Activated CD8-positive, alpha-beta T cell treated with anti-CD3 and anti-CD28 coated beads for 36 hours (primary cell): ENCODE measurements at places on chromosomes 6 and 20.

DNA sequence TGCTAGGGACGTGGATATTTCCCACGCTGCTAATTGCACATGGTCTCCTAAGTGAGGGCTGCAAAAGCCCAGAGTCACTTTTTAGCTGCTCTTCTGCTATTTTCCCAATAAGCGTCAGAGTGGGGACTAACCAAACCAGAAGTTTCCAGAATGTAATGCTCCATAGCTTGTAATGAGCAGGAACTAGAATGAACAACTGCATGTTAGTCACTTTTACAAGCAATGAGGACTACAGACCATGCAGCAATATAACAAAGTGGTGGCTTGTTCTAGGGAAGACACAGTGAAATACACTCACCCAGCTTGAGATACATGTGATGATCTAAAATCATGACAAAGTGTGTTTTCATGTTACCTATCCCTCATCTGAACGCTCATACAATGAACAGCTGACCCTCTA is 314.1 kb upstream of the SGK1 start:
- no peak overlapping the region for H3K4me3 ChIP-seq
- H3K27ac ChIP-seq = no peak overlapping the region
- no peaks in the 10 kb centered on the region for H3K36me3 ChIP-seq
- H3K4me1 ChIP-seq = peaks cover 16% of the 10 kb centered on the region
- H3K27me3 ChIP-seq = no peaks in the 10 kb centered on the region
- no peak for DNase-seq

DNA sequence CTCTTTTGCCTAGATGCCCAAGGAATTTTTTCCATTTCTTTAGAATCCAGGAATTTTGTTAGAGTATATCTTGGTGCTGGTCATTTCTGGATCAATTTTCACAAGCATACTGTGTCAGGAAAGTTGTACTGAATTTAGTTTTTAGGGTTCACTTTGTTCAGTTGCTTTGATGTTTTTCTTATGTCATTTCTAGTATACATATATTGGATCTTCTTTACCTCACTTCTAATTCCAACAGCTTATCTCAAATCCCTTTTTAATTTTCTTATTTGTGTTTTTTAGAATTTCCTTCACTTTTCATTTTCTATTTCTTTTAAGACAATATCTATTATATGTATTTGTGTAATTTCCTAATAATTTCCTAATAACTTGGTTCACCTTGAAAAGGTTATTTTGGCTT is 281.0 kb upstream of the AGPAT4 start:
- no peaks in the 10 kb centered on the region for H3K4me1 ChIP-seq
- no peaks in the 10 kb centered on the region for H3K27me3 ChIP-seq
- no peaks in the 10 kb centered on the region for H3K36me3 ChIP-seq
- no peak for DNase-seq
- no peak overlapping the region for H3K4me3 ChIP-seq

GRCh38 chr20:48186447-48186846 is 401.2 kb upstream of the SULF2 start:
- DNase-seq = no peak
- no peak overlapping the region for H3K4me3 ChIP-seq

- no peaks in the 10 kb centered on the region for H3K4me1 ChIP-seq
- H3K4me3 ChIP-seq = no peak overlapping the region
- H3K27me3 ChIP-seq = no peaks in the 10 kb centered on the region
- DNase-seq = no peak
- no peak overlapping the region for H3K27ac ChIP-seq
These were observed 302.2 kb upstream of the EPHA7 start for GRCh38 chr6:93721386-93722048.

DNA sequence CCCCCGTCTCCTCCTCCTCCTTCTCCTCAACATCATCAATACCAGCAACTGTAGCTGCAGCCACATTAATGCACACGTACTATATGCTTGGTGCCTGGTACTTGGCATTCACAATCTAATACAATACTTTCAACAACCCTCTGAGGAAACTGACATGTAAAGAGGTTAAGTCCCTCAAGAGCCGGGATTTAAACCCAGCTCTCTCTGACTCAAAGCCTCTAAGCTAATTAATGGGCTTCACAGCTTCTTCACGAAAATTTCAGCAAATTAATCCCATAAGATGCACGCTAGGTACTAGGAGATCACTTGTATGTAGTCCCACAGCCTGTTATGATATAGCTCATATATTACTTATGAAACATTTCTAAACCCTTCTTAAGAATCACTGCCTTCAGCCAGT is 73.1 kb upstream of the IPCEF1 start:
- DNase-seq = no peak
- no peaks in the 10 kb centered on the region for H3K4me1 ChIP-seq
- H3K36me3 ChIP-seq = no peaks in the 10 kb centered on the region
- no peak overlapping the region for H3K27ac ChIP-seq
- H3K4me3 ChIP-seq = no peak overlapping the region

GRCh38 chr6:85420551-85420950 is 29.3 kb upstream of the NT5E start:
- H3K4me3 ChIP-seq = no peak overlapping the region
- peaks cover 2% of the 10 kb centered on the region for H3K36me3 ChIP-seq
- peaks cover 36% of the 10 kb centered on the region for H3K4me1 ChIP-seq
- no peaks in the 10 kb centered on the region for H3K27me3 ChIP-seq
- DNase-seq = no peak

GRCh38 chr20:23655491-23656211 is 17.9 kb upstream of the CST3 start:
- H3K27me3 ChIP-seq = peaks cover 3% of the 10 kb centered on the region
- no peak overlapping the region for H3K27ac ChIP-seq
- no peak for DNase-seq
- H3K4me3 ChIP-seq = no peak overlapping the region

- H3K27ac ChIP-seq = no peak overlapping the region
- peak overlapping the region; percentile 53 for H3K4me3 ChIP-seq
- peaks cover 21% of the 10 kb centered on the region for H3K4me1 ChIP-seq
These were observed 9.2 kb upstream of the PRSS16 start for GRCh38 chr6:27238010-27238983.

DNA sequence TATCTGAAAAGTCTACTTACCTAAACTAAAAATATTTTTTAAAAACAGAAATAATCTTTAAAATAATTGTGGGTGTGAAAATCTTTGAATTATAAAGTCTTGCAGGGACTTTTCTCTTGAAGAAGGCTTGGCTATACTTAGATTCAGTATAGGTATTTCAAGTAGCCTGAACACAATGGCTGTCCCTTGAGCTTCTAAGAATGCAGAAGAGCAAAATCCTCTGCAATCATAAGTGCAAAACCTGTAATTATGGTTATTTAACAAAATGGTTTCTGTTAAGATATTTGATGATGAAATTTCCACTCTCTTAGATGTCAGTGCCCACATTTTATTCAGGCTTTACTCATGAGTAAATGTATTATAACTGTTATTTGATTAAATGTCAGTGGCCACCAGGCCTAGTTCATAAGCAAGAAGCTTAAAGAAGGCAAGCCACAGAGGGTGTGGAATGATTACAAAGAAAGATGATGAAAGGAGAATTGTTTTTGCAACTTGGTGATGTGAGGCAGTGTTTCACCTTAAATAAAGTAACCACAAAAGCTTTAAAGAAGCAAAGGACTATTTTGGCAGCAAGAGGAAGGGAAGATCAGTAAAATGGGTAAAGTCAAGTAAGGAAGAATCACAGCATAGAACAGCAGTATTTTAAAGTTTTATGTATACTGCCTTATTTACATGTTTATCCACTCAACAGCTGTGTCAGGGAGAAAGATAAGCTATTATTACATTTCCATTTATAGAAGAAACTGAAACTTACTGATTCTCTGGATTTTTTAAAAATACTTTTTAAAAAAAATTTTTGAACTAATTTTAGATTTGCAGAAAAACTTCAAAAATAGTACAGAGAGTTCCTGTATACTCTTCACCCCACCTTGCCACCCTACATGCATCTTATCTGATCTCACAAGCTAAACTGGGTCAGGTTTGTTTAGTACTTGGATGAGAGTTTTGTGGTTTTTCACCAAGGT is 351.2 kb upstream of the RUNX2 start:
- H3K27me3 ChIP-seq = no peaks in the 10 kb centered on the region
- H3K27ac ChIP-seq = peak overlapping the region; percentile 83
- peaks cover 24% of the 10 kb centered on the region for H3K36me3 ChIP-seq
- H3K4me1 ChIP-seq = peaks cover 49% of the 10 kb centered on the region

GRCh38 chr6:88442737-88443136 is 276.6 kb upstream of the CNR1 start:
- H3K27me3 ChIP-seq = peaks cover 3% of the 10 kb centered on the region
- no peak overlapping the region for H3K27ac ChIP-seq
- no peak for DNase-seq
- H3K4me3 ChIP-seq = no peak overlapping the region

- H3K27ac ChIP-seq = peak overlapping the region; percentile 87
- H3K36me3 ChIP-seq = peaks cover 36% of the 10 kb centered on the region
- no peaks in the 10 kb centered on the region for H3K27me3 ChIP-seq
- DNase-seq = peak; percentile 81
- peak overlapping the region; percentile 45 for H3K4me3 ChIP-seq
These were observed 8.8 kb upstream of the CEP85L start for GRCh38 chr6:118660218-118660569.

GRCh38 chr6:75759207-75759606 is 10.2 kb downstream of the MYO6 start:
- DNase-seq = no peak
- no peak overlapping the region for H3K4me3 ChIP-seq
- no peaks in the 10 kb centered on the region for H3K4me1 ChIP-seq
- H3K27ac ChIP-seq = no peak overlapping the region
- H3K27me3 ChIP-seq = peaks cover 39% of the 10 kb centered on the region

DNA sequence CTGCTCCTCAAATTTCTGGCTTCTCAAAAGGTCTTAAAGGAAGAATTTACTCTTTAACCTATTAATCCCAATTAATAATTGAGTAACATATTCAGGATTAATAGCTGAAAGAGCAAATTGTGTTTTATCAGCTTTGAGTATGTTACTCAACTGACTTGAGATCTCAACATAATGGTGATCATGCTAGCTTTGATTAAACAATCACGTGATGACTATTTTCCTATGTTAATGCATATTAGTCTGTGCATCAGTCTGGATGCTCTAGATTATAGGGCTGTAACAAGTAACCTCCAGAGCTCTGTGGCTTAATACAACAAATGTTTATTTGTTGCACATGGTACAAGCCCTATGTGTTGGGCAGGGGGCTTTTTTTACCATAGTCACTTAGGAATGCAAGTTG is 313.4 kb upstream of the BTBD3 start:
- no peak overlapping the region for H3K4me3 ChIP-seq
- H3K27me3 ChIP-seq = no peaks in the 10 kb centered on the region
- H3K4me1 ChIP-seq = no peaks in the 10 kb centered on the region
- H3K36me3 ChIP-seq = no peaks in the 10 kb centered on the region
- H3K27ac ChIP-seq = no peak overlapping the region

GRCh38 chr20:17569616-17570346 is at the start of gene DSTN:
Gene DSTN (plus strand): TSS chr20:17570075. CDS start chr20:17570209, 134 bp downstream.
- H3K4me3 ChIP-seq = peak within 1 kb of the TSS; percentile 83
- H3K27ac ChIP-seq = peak within 1 kb of the TSS; percentile 81
- H3K27me3 ChIP-seq = peaks cover 2% of the 10 kb centered on the region
- DNase-seq = peak; percentile 87
- no peaks in the 10 kb centered on the region for H3K36me3 ChIP-seq

DNA sequence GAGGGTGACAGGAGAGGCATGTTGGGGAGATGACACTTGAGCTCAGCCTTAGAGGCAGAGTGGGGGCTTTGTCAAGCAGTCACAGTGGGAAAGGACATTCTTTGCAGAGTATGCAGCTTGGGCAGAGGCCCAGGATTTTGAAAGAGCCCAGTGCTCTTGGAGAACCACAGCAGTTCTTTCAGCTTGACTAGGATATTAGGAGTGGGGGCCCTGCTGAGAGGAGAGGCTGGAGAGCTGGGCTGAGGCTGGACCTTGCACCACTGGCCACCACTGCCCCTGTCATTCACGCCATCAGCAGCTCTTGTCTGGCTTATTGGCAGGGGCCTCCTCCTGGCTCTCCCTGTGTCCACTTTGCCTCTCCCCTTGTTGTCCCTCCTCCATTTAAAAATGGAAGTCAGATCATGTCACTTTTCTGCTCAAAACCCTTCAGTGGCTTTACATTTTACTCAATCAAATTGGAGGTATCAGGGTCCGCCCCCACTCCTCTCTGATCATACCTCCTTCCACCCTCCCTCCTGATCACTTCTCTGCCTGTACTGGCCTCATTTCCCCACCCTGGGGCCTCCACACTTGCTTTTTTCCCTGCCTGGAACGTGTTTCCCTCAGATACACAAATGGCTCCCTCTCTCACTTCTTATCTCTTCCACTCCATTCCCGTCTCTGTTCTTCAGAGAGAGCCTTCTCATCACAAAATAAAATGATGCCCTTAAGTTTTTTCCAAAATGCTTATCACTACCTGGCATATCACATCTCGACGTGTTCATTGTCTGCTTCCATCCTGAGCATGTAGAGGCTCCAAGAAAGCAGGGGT is 10.5 kb downstream of the MANBAL start:
- H3K4me1 ChIP-seq = peaks cover 19% of the 10 kb centered on the region
- no peak overlapping the region for H3K4me3 ChIP-seq
- H3K36me3 ChIP-seq = peaks cover 24% of the 10 kb centered on the region
- DNase-seq = no peak
- H3K27ac ChIP-seq = no peak overlapping the region

GRCh38 chr6:38391626-38392579 is 247.8 kb downstream of the BTBD9 start:
- H3K36me3 ChIP-seq = no peaks in the 10 kb centered on the region
- H3K27me3 ChIP-seq = no peaks in the 10 kb centered on the region
- H3K27ac ChIP-seq = no peak overlapping the region
- H3K4me3 ChIP-seq = no peak overlapping the region

- no peak for DNase-seq
- H3K27me3 ChIP-seq = no peaks in the 10 kb centered on the region
- H3K27ac ChIP-seq = no peak overlapping the region
These were observed 187.6 kb upstream of the RIMS1 start for GRCh38 chr6:71698702-71699101.

GRCh38 chr6:41571021-41571780 is 25.0 kb downstream of the FOXP4 start:
- DNase-seq = peak; percentile 52
- H3K27me3 ChIP-seq = no peaks in the 10 kb centered on the region
- no peak overlapping the region for H3K4me3 ChIP-seq
- H3K27ac ChIP-seq = no peak overlapping the region

DNA sequence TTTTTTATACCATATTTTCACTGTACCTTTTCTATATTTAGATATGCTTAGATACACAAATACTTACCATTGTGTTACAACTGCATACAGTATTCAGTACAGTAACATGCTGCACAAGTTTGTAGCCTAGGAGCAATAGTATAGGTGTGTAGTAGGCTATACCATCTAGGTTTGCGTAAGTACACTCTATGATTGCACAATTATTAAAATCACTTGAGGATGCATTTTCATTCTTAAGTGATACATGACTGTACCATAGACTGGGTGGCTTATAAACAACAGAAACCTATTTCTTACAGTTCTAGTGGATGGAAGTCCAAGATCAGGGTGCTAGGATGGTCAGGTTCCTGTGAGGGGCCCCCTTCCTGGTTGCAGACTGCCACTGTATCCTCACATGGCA is 234.1 kb downstream of the SLC35F1 start:
- no peaks in the 10 kb centered on the region for H3K4me1 ChIP-seq
- no peaks in the 10 kb centered on the region for H3K36me3 ChIP-seq
- peaks cover 8% of the 10 kb centered on the region for H3K27me3 ChIP-seq
- DNase-seq = no peak
- H3K4me3 ChIP-seq = no peak overlapping the region
